OCI-LY7 (cell line): ENCODE measurements at places on chromosomes 4 and X.

GRCh38 chr4:156132196-156132595 lies 178.5 kb upstream of the CTSO start:
- no peak for DNase-seq

DNA sequence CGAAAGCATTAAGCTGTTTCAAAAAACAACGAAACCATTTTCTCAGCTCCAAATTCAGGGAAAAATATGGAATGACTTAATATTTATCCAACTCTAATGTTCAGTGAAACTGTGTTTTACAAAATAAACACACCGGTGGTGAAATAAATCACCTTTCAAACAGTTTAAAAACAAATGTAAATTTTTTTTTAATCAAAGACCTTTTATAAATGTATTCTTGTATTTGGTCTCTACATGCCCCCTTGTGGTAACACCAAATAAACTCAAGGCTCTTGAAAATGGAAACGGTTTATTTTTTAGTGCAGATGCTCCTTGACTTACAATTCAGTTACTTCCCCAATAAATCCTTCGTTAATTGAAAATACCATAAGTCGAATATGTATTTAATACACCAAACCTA lies 45.8 kb upstream of the ITM2A start:
- peak; percentile 5 for DNase-seq

DNA sequence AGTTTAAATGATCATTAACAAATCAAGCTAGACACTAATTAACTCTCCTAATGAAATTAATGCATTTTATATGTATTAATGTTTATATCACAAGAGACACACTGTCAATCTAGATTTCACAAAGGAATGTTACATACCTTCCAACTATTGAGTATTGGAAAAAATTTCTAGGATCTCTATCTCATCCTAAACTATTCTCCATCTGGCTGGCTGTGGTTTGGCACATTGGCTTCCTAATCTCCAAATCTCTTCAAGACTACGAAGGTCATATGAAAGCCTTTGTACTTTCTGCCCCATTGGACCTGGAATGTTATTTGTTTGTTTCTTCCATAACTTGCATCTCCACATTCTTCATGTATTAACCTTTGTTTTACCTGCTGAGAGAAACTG lies 1160.0 kb downstream of the ADGRL3 start:
- DNase-seq = no peak

GRCh38 chr4:33924811-33925210 lies 2319.5 kb downstream of the ARAP2 start:
- DNase-seq = no peak

- no peak for DNase-seq
Observed at GRCh38 chrX:29787656-29788055, 427.7 kb upstream of the MAGEB2 start.

GRCh38 chrX:8726031-8726652 lies 5.8 kb downstream of the ANOS1 start:
- no peak for DNase-seq

GRCh38 chr4:102064747-102065442 lies 274.4 kb downstream of the BANK1 start:
- DNase-seq = no peak

DNA sequence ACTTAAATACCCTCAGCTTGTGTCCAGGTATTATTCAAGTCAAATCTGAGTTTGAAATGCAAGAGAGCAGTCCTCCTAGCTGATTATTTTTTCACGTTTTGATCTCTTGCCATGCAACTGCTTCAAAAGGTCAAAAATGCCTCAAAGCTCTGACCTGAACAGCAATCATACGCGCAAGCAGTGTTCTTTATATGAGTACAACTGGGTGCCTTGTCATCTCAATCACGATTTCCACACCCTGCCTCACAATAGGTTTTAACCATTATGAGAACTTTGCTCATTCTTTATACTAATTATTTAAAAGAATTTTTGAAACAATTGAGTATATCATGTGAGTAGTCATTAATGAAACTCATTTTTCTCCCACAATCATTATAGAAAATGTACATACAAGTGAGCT lies 649.1 kb downstream of the DMD start:
- no peak for DNase-seq

- DNase-seq = peak; percentile 67
Observed at GRCh38 chr4:25862411-25863346, at the start of gene SEL1L3. SEL1L3 (minus strand) TSS chr4:25862988; CDS start chr4:25862836, 152 bp downstream.

- DNase-seq = no peak
Observed at GRCh38 chrX:53458082-53458481, 23.9 kb upstream of the HSD17B10 start.

GRCh38 chr4:79947386-79947785 lies 125.6 kb downstream of the ANTXR2 start:
- DNase-seq = no peak

- DNase-seq = no peak
Observed at GRCh38 chrX:531611-531936, 99.0 kb upstream of the SHOX start.

DNA sequence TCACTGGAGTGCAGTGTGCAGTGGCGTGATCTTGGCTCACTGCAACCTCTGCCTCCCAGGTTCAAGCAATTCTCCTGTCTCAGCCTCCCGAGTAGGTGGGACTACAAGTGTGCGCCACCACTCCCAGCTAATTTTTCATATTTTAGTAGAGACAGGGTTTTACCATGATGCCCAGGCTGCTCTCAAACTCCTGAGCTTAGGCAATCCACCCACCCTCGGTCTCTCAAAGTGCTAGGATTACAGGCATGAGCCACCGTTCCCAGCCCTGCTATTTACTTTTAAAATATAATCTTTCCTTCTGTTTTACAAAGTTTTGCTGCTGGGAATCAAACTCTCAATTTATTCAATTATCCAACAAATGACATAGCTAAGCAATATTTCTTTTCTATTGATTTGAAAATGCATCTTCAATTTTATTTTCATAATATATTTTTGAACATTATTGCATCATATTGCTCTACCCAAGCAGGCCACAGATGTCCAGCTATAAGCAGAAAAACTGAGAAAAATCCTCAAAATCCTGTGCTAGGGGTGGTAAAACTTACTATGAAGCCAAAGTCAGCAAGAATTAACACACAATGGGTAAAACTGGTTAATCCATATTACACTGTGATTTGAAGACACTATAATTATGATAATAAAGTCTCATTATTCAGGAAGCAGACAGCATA lies 5.2 kb downstream of the TIFA start:
- DNase-seq = no peak

GRCh38 chrX:121260596-121261240 lies 213.3 kb downstream of the GLUD2 start:
- DNase-seq = no peak

DNA sequence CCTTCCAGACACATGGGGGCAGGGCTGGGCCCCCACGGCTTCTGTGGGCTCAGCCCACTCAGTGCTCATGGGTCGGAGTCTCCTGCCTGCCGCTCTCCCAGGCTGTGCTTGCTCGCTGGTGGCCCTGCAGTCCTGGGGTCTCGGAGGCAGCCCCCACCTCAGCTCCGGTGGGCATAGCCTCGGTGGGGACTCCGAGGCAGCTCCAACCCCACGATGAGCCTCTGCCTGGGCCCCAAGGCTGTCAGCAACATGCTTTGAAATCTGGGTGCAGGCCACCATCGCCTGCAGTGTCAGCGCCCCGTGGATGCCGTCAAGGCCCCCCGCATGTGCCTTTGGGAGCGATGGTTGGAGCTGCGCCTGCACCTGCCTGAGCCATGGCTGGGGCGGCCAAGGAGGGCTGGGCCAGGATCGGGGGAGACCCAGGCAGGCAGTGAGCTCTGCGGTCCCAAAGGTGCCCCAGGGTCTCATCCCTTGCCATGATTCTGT lies 30.2 kb upstream of the SPON2 start:
- DNase-seq = no peak

DNA sequence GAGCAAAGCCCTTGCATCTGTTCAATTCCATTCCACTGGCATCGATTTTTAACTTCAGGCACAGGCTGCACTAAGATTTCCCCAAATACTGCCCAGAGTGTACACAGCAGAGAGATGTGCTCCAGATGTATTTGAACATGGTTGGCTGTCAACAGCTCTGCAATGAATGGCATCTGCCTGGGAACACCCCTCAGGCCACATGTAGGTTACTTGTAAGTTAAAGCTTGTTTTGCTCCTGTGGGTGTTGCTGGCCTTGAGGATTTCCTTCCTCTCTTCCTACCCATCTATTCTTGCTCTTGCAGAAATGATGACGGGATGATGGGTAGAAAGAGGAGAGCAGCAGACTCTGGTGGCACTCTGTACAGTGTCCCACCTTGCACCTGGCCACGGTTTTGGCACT lies 69.3 kb upstream of the HELT start:
- no peak for DNase-seq

DNA sequence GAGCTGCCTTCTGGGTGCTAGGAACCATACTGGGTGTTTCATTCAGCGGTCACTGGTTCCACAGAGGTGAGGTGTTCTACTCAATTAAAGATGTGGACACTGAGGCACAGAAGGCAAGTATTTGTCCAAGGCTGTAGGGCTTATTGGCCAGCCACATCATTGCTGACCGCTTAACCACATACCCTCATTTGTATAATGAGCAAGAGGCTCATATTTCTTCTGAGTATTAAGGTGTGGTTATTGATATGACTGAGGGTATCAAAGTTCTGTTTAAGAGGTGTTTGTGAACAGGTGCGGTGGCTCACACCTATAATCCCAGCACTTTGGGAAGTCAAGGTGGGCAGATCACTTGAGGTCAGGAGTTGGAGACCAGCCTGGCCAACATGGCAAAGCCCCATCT lies 14.3 kb downstream of the RNF4 start:
- DNase-seq = no peak

DNA sequence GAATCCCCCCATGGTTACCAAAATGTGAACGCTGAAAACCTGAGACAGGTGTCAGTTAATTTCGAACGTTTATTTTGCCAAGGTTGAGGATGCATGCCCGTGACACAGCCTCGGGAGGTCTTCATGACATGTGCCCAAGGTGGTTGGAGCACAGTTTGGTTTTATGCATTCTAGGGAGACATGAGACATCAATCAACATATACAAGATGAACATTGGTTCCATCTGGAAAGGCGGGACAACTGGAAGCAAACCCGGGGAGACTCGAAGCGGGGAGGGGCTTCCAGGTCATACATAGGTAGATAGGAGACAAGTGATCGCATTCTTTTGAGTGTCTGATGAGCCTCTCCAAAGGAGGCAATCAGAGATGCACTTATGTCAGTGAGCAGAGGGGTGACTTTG lies 11.0 kb upstream of the SH3BP2 start:
- no peak for DNase-seq

DNA sequence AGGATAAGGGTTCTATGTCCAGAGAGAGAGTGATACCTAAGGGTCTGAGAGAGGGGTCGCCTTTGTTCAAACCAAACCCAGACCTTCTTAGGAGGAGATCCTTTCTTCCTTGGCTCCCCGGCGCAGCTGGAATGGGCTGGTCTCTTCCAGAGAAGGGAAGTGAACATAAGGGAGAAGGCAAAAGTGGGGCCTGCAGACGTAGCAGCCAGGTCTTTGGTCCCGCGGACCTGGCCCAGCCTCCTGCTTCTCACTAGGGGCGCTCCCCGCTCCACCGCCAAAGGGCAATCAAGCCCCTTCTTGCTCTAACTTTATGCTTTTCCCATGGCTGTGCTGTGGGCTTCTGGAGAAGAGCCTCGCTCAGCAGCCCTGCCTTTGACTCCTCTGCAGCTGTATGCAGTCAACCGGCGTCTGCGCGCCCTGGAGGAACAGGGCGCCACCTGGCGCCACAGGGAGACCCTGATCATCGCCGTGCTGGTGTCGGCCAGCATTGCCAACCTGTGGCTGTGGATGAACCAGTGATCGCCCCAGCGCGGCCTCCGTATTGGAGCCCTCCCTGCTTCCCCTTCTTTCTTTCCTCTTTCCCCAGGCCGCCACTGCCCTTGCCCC lies 6.5 kb downstream of the FATE1 start:
- peak; percentile 10 for DNase-seq

GRCh38 chr4:158219623-158220022 lies 9.3 kb downstream of the TMEM144 start:
- DNase-seq = no peak

DNA sequence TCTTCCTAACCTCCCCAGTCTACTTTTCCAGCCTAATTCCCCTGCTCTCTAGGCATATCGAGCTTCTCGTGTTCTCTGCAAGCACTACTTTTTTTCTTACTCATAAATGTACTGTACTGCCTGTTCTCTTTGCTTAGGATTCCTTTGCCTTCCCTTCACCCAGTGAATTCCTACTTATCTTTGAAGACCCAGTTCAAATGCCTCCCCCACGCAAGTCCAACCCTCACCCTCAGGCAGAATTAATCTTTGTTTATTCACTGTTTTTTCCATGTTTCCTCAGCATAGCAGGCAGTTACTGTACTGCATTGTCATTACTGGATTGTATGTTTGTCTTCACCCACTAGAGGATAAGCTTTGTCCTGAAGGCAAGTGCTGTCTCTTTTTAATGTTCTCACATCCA lies 287.7 kb downstream of the BMPR1B start:
- no peak for DNase-seq

GRCh38 chr4:78648640-78649363 lies 97.2 kb downstream of the ANXA3 start:
- DNase-seq = no peak

- no peak for DNase-seq
Observed at GRCh38 chr4:22850630-22851029, 157.9 kb downstream of the GBA3 start.

DNA sequence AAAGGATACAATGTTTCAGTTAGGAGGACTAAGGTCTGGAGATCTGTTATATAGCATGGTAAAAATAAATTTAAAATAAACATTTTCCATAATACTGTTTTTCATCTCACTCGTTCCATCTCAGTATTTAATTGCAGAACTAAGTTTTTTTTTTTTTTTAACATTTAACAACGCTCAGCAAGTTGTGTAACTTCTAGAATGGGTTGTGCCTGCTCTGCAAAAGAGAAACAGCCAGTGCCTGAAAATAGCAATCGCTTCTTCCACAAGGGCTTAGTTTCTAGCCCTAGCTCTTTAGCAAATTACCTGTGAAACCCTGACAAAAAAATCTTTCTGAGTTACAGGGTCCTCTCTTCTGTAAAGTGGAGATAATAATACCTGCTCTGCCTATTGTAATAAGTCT lies 41.9 kb downstream of the CNGA1 start:
- DNase-seq = no peak

DNA sequence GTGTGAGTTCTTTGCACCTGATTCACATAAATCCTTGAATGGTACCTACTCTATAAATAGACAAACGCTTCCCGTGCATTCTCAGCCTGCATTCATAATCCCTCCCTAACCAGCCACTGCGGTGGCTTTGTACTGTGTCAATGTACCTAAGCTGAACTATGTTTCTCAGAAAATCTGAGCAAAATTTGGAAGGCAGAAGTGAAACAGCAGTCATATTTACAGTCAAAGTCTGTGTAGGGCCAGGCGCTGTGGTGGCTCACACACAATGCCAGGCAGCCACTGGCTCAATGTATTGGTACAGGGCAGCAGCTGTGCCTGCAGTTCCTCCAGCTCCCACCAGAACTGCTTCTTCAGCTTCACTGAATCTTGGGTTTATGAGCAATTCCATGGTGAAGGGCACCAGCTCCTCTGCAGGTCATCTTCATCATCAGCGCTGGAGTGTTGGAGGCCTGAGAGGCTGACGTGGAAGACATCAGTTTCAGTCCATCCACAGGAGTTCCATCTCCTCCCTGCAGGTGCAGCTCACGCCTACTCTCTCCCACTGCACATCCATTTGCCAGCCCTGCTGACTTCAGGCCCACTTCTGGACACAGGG lies 32.3 kb upstream of the IRF2 start:
- peak; percentile 85 for DNase-seq

GRCh38 chr4:41746025-41746439 lies 2.5 kb downstream of the PHOX2B start:
- no peak for DNase-seq
